Stimulated activated CD8-positive, alpha-beta memory T cell treated with anti-CD3 and anti-CD28 coated beads, Interleukin-4, amount 100 ng/mL, for 1 hour (primary cell): ENCODE measurements at places on chromosomes 4 and X.

- no peak for DNase-seq
These were observed 482.1 kb downstream of the TMA16 start for GRCh38 chr4:163976588-163976987.

DNA sequence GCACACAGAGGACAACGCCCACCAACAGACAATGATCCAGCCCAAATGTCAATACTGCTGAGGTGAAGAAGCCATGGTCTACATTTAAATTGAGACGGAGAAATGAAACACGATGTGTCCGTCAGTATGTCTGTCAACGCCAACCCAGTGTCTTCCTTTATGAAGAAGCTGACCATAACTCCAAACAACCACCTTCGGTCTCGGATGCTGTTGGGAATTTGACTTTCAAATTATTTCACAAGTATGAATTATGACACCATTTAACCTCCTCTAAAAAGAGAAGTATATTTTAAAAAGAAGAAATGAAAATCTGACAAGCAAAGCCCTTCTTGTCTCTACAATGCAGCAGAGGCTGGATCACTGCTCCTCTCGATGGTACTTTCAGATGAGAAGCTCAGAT, 123.7 kb upstream of the MAP3K15 start:
- no peak for DNase-seq

GRCh38 chr4:184889666-184890335, 64.0 kb upstream of the ACSL1 start:
- DNase-seq = no peak

DNA sequence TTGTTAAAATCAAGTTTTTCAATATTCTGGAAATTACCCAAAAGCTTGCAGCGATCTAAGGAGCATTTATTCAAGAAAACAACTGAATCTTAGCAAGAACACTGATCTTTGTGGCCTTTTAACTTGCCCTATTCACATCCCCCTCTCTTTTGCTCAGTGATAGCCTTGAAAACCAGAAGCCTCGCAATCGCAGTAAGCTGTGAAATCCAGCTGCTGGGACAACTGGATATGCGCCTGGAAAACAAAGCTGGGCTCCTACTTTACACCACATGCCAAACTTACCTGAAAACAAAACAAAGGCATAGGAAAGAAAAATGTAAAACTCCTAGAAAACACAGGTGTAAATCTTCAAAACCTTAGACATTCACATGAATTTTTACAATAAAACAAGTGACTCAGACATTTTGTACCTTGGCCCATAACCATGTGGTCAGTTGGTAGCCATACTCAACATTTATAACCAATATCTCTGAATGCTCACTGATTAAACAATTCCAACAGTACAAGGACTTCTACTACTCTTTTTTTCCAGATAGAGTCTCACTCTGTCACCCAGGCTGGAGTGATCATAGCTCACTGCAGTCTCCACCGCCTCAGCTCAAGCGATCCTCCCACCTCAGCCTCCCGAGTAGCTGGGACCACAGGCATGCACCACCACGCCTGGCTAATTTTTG, 15.6 kb downstream of the SLC25A53 start:
- DNase-seq = no peak

GRCh38 chr4:4610672-4611071, 68.8 kb upstream of the STX18 start:
- DNase-seq = no peak

DNA sequence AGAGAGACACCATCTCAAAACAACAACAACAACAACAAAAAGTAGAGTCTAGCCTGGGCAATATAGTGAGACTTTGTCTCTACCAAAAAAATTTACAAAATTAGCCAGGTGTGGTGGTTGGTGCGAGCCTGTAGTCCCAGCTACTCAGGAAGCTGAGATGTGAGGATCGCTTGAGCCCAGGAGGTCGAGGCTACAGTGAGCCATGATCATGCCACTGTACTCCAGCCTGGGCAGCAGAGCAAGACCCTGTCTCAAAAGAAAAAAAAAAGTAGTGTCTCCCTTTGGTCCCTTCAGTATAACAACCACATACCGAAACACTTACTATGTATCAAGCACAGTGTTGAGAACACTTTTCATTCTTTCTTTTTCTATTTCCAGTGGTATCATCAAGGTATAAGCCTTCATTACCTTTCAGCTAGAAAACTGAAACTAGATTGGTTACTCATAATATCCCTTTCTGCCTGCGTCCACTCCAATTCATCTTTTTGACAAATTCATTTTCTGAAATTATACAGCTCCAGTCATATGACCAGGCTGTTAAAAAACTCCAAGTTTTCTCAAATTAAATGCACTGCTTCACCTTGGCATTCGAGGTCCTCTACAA, 54.1 kb downstream of the RPS6KA3 start:
- DNase-seq = no peak

- no peak for DNase-seq
These were observed 5.7 kb downstream of the CYP2U1 start for GRCh38 chr4:107937040-107937439.

DNA sequence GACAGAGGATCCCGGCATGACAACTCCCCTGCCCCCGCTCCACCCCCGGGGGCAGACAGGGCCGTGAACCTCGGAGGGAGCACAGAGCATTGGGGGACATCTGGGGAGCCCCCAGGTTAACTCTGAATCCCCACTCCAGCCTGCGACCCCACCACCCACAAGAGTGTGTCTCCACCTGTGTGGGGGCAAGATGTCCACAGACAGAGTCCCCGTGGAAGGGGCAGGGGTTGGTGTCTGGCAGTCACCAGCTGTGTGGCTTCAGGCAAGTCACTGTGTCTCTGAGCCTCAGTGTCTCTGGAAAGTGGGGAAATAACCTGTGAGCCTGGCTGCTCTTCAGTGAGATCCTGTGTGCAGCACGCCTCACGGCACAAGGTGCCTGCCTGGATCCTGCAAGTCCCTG, 239.0 kb downstream of the AFAP1 start:
- DNase-seq = no peak

DNA sequence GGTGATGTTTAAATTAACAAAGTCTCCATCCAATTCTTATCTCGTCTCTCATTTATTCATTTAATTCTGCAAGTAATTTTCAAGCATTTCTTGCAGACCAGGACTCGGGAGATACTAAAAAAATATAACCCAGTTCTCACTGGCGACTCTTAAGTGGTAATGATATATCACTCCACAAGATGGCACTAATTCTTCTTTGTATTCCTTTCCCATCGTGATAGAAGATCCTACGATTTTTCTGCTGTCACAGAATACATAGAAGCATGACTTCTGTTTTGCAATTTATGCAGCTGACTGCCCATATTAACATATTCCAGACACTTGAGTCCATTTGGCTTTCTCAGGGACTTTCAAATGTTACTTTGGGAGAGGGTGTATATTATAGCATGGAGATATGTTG, 64.0 kb upstream of the FGF13 start:
- DNase-seq = no peak

DNA sequence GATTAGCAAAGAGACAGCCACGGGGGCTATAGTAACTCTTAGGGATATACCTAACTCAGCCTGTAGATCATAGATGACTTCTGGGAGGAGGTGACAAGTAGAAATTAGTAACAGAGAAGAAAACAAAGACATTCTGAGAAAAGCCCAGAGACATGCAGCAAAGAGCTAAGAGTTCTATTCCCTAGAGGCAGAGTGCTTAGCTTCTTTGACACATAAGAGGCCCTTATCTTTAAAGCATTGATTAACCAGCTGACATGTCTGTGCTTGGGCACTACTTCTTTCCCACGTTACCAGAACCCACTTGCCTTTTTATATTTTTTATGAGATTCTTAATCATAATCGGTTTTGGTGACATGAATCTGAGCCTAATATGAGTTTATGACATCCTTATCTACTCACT, 179.5 kb downstream of the GABRB1 start:
- DNase-seq = no peak

GRCh38 chr4:45951153-45951552, 172.7 kb downstream of the GABRG1 start:
- no peak for DNase-seq

GRCh38 chr4:143455211-143455610, 58.3 kb upstream of the SMARCA5 start:
- DNase-seq = no peak

DNA sequence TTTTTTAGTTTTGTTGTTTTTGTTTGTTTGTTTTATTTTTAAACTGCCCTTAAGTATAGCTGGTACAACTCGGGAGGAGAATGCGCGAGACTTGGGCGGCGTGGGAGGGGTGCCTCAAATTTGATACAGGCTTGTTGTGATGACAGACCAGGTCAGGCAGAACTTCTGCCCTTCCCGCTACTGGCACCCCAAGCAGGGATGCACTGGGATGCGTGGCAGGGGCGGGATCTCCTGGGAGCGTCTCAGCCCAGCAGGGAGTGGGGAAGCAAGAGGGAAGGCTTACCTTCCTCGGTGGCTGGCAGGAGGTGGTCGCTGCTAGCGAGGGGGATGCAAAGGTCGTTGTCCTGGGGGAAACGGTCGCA, 851 bp downstream of the SFRP2 start:
- DNase-seq = no peak

- no peak for DNase-seq
These were observed 36.3 kb downstream of the ING2 start for GRCh38 chr4:183541010-183541751.

DNA sequence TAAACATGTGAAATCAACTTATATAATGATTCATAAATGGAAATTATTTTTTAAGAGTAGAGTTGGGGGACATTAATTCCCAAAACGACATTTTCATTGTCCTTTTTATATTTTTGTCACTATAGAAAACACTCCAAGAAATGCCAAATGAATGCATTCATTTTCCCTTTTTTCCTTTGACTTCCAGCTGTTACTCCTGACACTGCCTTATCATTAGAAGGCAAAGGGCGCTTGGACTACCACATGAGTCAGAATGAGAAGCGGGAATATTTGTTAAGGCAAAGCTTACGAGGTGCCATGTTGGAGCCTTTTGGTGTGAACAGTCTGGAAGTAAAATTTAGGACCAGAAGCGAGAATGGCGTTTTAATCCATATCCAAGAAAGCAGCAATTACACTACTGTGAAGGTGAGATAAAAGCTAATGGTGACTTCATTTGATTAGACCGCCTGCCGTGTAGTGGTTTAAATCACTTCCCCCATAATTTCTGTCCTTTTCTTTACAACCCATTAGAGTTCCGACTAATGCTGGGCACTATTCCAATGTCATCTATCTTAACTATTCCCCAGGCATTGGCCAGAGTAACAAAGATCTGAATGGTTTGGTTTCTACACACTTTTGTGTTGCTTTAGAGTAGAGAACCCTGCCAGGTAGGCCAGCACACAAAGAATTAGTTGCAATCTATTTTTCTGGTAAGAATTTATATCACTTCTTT, 166.7 kb downstream of the FAT4 start:
- no peak for DNase-seq

GRCh38 chrX:154378059-154378798, 866 bp upstream of the EMD start:
- no peak for DNase-seq

GRCh38 chr4:4542774-4543485, 1.1 kb upstream of the STX18 start:
- no peak for DNase-seq

- DNase-seq = no peak
These were observed 30.6 kb upstream of the SORCS2 start for GRCh38 chr4:7161721-7162214.

DNA sequence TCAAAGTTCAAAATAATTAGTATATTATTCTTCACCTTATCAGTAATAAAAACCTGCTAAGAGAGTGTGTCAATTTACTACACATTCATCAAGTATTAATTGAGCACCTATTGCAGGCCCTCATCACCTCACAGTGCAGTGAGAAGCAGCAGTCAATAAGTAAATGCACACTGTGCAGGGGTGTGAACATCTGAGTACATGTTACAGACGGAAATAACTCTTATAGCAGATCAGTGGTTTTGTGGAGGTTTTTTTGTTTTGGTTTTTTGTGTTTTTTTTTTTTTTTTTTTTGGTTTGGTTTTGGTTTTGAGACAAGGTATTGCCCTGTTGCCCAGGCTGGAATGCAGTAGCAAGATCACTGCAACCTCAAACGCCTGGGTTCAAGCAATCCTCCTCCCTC, 20.3 kb downstream of the KLF3 start:
- DNase-seq = no peak

GRCh38 chrX:106177982-106178321, 9.8 kb downstream of the PWWP3B start:
- DNase-seq = no peak

GRCh38 chr4:159451006-159451405, 348.1 kb downstream of the RAPGEF2 start:
- DNase-seq = no peak

DNA sequence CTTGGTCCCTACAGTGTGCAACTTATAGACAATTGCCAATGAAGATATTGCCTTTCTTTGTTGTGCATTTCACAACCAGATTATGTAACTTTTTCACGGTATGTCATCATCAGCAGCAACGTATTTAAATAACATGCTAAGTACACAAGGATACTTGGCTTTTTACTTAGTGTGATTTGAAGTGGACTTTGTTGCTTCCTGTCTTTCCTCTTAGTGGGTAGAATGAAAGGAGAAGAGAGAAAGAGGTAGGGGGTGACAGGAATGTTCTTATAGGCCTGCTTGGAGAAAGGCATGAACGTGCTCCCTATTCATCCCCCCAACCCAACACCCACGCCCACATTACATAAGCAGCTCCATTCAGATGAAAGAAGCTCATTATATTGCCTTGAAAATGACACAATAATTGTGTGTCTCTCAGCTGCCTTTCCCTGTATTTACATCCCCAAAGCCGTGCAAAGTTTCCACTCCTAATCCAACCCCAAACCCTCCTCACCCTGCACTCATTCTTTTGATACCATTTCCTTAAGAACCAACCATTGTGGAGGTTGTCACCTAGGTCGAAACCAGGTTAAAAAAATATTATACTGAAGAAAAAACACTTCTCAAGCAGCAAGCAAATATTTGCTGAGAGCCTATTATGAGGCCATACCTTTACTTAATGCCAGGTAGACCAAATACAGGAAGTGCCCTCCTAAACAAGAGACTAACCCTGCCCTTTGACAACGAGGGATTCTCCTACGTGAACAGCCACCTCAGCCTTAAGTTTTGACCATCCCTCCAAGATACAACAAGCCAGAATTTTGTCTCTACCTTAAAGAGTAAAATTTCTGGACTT, 25.2 kb upstream of the GK start:
- DNase-seq = no peak

DNA sequence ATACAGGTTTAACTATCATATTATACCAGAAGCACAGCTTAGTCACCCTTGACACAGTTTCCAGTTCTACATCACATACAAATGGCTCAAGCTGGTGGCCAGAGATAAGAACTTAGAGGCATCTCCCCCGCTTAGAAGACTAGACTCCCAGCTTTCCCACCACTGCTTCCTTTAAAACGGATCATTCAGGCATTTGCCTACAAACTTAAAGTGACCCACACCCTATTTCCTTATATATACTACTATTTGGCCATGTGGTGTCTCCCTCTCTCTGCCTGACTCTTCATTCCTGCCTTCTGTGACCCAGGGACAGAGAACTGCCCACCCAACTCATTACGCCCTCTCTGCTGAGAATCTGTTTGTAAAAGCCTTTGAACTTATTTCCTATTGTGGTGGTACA, 781.2 kb upstream of the DIAPH2 start:
- no peak for DNase-seq

DNA sequence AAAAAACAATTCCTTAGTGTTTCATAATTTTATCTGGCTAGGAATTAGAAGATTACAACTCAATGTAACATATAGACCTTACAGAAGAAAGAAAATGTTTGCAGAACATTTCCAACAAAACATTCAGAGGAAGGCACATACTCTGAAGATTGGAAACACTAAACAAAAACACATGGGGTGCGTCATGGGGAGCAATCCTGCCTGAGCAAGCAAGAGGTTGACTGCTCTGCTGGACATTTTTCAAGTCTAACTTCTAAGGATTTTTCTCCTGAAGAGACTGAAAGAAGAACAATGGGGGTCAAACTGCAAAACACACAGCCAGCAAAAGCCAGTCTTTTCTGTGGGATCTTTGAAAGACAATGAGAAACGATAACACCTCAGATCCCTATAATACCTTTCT, 182.8 kb downstream of the GUCY2F start:
- DNase-seq = no peak
